Testis (tissue), 5 donors: ENCODE measurements at places on chromosomes 4 and X. TPM values are rescaled to one million over a fixed set of nuclear protein-coding genes. Genes with fewer than 3 reads are reported as not detected.

The AKAP17A gene
- 113 TPM for total RNA-seq

The DDX53 gene
- total RNA-seq: 4.6 TPM

The CPZ gene
- 2.0 TPM for total RNA-seq

- peak; percentile 77 for DNase-seq
- peak overlapping the region; percentile 89 for H3K4me3 ChIP-seq
- peaks cover 4% of the 10 kb centered on the region for H3K4me1 ChIP-seq
- peak overlapping the region; percentile 87 for H3K27ac ChIP-seq
- no peaks in the 10 kb centered on the region for H3K27me3 ChIP-seq
Measured at GRCh38 chr4:76948443-76949275, 893 bp upstream of the SEPTIN11 start.

GRCh38 chr4:173538909-173539445, 8.9 kb upstream of the HAND2 start:
- H3K27ac ChIP-seq: no peak overlapping the region
- no peaks in the 10 kb centered on the region for H3K27me3 ChIP-seq
- H3K4me1 ChIP-seq: no peaks in the 10 kb centered on the region
- no peak for DNase-seq

GRCh38 chr4:109134268-109134667, 168.2 kb downstream of the COL25A1 start:
- no peak overlapping the region for H3K4me3 ChIP-seq
- H3K27ac ChIP-seq: no peak overlapping the region
- H3K27me3 ChIP-seq: no peaks in the 10 kb centered on the region
- H3K4me1 ChIP-seq: no peaks in the 10 kb centered on the region

- no peaks in the 10 kb centered on the region for H3K27me3 ChIP-seq
- H3K27ac ChIP-seq: no peak overlapping the region
- H3K4me3 ChIP-seq: no peak overlapping the region
- no peaks in the 10 kb centered on the region for H3K4me1 ChIP-seq
Measured at GRCh38 chrX:15073313-15073712, 196.6 kb downstream of the ASB9 start.

- H3K4me1 ChIP-seq: no peaks in the 10 kb centered on the region
- H3K36me3 ChIP-seq: no peaks in the 10 kb centered on the region
- no peaks in the 10 kb centered on the region for H3K27me3 ChIP-seq
- DNase-seq: no peak
- H3K27ac ChIP-seq: no peak overlapping the region
Measured at GRCh38 chr4:35982318-35982717, 262.0 kb downstream of the ARAP2 start.

DNA sequence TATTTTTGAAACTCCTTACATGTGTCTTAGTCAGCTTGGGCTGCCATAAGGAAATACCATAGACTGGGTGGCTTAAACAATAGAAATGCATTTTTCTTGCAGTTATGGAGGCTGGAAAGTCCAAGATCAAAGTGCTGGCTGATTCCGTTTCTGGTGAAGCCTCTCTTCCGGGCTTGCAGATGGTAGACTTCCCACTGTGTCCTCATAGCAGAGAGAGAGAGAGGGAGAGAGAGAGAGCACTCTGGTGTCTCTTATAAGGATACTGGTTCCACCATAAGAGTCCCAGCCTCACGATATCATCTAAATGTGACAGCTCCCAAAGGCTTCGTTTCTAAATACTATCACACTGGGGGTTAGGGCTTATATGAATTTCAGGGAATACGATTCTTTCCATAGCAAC, 39.7 kb downstream of the ENPEP start:
- H3K4me3 ChIP-seq: peak overlapping the region; percentile 31
- no peaks in the 10 kb centered on the region for H3K36me3 ChIP-seq
- H3K27me3 ChIP-seq: no peaks in the 10 kb centered on the region

DNA sequence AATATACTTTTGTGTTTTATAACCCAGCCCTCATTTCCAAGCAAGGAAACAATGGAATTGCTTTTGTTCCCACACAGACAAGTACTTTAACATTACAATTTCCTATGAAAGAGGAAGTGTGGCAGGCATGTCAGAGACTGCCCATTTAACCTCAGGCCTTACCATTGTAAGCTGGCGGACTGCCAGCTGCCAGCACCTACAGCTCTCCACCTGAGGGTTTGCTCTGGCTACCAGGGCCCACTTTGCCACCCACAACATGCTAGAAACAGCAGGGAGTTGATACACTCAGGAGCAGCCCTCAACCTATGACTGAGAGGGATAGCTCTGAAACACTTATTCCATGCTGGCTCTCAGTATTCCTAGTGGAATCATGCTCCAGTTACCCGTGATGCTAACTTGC, 152.3 kb upstream of the PRDX4 start:
- DNase-seq: no peak
- no peak overlapping the region for H3K4me3 ChIP-seq
- no peak overlapping the region for H3K27ac ChIP-seq

- H3K27ac ChIP-seq: no peak overlapping the region
- H3K36me3 ChIP-seq: no peaks in the 10 kb centered on the region
- DNase-seq: no peak
- H3K27me3 ChIP-seq: no peaks in the 10 kb centered on the region
- no peak overlapping the region for H3K4me3 ChIP-seq
Measured at GRCh38 chr4:177492022-177492421, 49.8 kb upstream of the AGA start.

DNA sequence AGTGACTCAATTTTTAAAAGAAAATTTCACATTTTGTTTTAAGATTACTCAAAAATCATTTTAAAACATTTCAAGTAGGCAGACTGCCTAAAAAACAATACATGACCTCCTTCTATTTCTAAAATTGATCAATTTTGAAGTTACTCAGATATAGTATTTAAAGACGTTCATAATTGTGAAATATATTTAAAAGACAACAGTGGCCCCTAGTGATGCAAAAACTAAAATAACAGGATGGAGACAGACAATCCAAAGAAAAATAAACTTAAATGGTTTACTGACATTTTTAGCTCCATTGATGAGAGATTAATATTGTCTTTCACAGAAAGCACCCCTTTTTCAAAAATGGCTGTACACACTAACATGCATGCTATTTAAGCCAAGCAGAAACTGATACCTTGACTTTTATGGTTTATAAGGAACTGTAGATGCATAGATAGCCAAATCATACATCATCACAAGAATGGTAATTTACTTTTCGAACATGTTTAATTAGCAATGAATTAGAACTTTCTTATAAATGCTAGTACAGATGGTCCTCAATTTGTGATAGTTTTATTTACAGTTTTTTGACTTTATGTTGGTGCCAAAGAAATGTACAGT, 69.8 kb upstream of the FAT4 start:
- H3K4me1 ChIP-seq: no peaks in the 10 kb centered on the region
- no peak for DNase-seq
- H3K4me3 ChIP-seq: no peak overlapping the region
- no peaks in the 10 kb centered on the region for H3K27me3 ChIP-seq
- H3K36me3 ChIP-seq: no peaks in the 10 kb centered on the region
